Activated naive CD8-positive, alpha-beta T cell treated with anti-CD3 and anti-CD28 coated beads, Interleukin-2, amount 10 ng/mL, durations not matched to agents 7 days and 5 days (primary cell): ENCODE measurements at places on chromosomes 12 and 14.

DNA sequence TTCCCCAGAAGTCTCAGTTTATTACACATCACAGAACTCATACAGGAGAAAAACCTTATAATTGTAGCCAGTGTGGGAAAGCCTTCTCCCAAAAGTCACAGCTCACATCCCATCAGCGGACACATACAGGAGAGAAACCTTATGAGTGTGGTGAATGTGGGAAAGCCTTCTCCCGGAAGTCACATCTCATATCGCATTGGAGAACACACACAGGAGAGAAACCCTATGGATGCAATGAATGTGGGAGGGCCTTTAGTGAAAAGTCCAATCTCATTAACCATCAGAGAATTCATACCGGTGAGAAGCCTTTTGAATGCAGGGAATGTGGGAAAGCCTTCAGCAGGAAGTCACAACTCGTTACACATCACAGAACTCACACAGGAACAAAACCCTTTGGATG lies 20.1 kb downstream of the ZNF84 start:
- H3K4me1 ChIP-seq, result no peaks in the 10 kb centered on the region
- no peak overlapping the region for H3K4me3 ChIP-seq
- no peaks in the 10 kb centered on the region for H3K27me3 ChIP-seq
- H3K27ac ChIP-seq, result no peak overlapping the region

- no peaks in the 10 kb centered on the region for H3K27me3 ChIP-seq
- peaks cover 12% of the 10 kb centered on the region for H3K36me3 ChIP-seq
- no peak overlapping the region for H3K4me3 ChIP-seq
Measured at GRCh38 chr12:120241561-120242274, 23.8 kb downstream of the PXN start.

DNA sequence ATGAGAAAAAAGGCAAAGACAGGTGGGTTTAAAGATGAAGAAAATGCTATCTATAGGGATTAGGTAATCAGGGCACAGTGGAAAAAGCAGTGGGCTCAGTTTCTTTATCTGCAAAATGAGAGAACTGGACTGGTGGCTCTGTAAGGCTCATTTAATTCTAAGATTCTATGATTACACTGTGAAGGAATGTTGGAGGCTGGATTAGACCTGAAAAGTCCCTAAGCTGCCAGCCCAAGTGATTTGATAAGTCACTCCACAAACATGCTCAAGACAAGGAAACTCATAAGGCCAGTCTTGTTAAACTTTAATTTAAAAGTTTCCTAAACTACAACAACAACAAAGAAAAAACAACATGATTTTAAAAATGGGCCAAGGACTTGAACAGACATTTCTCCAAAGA lies 75.1 kb downstream of the DCAF5 start:
- H3K36me3 ChIP-seq, result peaks cover 25% of the 10 kb centered on the region
- H3K4me3 ChIP-seq, result no peak overlapping the region
- DNase-seq, result no peak
- peaks cover 3% of the 10 kb centered on the region for H3K4me1 ChIP-seq
- no peak overlapping the region for H3K27ac ChIP-seq

DNA sequence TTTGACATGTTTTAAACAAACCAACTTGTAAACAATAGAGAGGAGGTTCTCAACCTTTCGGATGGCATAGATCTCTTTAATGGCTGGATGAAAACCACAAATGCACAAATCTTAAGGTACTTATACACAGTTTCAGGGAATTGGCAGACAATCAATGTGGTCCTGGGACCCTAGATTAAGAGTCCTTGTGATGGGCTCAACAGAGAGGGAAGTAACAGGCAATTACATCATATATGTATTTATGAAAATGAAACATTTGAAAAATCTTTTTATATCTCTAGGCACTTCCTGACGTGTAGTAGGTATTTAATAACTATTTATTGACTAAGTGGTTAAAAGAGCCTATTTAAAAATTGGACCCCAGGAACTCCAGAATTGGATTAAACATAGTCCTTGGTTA lies 897 bp downstream of the ACTR10 start:
- peaks cover 14% of the 10 kb centered on the region for H3K4me1 ChIP-seq
- peaks cover 4% of the 10 kb centered on the region for H3K36me3 ChIP-seq
- no peak for DNase-seq

DNA sequence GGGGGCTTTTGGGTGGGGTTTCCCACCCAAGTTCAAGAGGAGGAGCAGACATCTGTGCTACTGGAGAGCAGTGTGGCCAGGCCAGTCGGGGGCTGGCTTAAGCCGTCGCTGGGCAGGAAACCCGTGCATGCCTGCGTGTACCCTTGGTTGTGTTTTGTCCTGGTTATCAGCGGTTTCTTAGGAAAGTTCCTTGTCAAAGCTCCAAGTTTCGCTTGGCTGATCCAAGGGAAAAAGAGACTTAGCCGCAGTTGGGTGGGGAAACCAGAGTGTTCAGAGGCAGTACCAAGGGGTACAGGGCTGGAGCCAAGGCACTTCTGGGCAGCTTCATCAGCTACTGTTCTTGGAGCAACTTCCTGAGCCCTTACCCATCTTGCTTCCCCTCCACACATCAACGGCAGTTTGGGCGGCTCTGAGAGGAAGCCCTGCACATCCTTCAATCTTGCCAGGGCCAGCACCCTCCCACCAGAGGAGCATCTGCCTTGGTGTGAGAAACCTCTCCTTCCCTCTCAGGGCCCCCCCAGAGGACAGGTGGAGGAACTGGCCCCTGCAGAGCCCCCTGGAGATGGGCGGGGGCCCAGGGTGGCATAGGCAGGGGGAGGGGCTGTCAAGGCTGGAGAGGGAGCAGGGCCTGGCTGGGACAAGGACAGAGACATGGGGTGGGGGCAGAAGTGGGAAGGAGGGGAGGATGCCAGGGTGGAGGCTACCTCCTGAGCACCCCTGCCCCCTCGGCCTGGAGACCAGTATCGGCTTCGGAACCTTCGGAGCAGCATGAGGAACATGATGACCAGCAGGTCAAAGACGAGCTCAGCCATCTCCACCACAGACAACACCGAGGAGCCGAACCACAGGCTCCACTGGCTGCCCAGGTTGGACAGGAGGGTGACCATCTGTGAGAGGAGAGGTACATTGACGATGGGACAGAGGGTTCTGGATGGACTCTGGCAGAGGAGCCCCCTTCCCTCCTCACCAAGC lies 5.8 kb upstream of the TNFRSF1A start:
- no peaks in the 10 kb centered on the region for H3K27me3 ChIP-seq
- DNase-seq, result no peak
- H3K4me3 ChIP-seq, result no peak overlapping the region
- no peaks in the 10 kb centered on the region for H3K36me3 ChIP-seq

- no peak overlapping the region for H3K4me3 ChIP-seq
- no peak overlapping the region for H3K27ac ChIP-seq
Measured at GRCh38 chr14:89757313-89757939, 197.1 kb downstream of the EFCAB11 start.

DNA sequence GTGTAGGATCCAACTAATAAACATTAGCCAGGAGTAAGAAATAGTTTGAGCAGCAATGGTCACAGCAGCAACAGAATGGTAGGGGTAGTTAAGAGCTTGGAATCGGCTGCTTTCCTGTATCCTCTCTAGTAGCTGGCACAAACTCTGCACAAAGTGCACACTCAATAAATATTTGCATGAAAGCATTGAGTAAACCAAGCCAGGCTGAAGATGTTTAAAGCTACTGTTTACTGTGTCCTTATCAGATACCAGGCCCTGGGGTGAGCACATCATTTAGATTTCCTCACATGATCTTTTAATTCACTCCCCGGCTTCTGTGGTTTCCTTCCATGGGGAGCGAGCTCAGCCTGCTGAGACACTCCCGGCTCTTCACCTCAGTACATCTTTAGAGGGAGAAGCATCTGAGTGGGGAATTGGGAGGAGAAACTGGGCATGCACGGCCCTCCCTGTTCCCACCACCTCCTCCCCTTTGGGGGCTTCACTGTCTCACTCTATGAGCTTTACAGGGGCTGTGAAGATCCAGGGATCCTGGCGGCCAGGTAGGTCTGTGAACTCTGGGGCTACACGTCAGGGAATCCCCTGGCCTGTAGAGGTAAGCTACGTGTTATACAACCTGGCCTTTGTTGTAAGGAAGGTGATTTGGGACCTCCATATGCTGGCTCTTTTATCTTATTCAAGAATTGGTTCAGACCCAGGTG lies 107.2 kb upstream of the VASH1 start:
- no peak overlapping the region for H3K27ac ChIP-seq
- no peaks in the 10 kb centered on the region for H3K4me1 ChIP-seq
- H3K4me3 ChIP-seq, result no peak overlapping the region
- no peaks in the 10 kb centered on the region for H3K36me3 ChIP-seq
- H3K27me3 ChIP-seq, result peaks cover 4% of the 10 kb centered on the region

GRCh38 chr14:104244221-104245011 lies 106.0 kb downstream of the KIF26A start:
- no peak overlapping the region for H3K4me3 ChIP-seq
- H3K36me3 ChIP-seq, result no peaks in the 10 kb centered on the region
- no peak overlapping the region for H3K27ac ChIP-seq
- DNase-seq, result no peak

GRCh38 chr12:94941440-94941862 lies 62.0 kb downstream of the NDUFA12 start:
- no peak overlapping the region for H3K4me3 ChIP-seq
- peaks cover 40% of the 10 kb centered on the region for H3K4me1 ChIP-seq
- H3K27ac ChIP-seq, result peak overlapping the region; percentile 22
- H3K36me3 ChIP-seq, result peaks cover 24% of the 10 kb centered on the region
- no peak for DNase-seq
- H3K27me3 ChIP-seq, result peaks cover 7% of the 10 kb centered on the region

- H3K4me3 ChIP-seq, result no peak overlapping the region
- no peaks in the 10 kb centered on the region for H3K4me1 ChIP-seq
- no peaks in the 10 kb centered on the region for H3K36me3 ChIP-seq
- no peaks in the 10 kb centered on the region for H3K27me3 ChIP-seq
- no peak for DNase-seq
Measured at GRCh38 chr12:74245458-74245857, 292.2 kb upstream of the ATXN7L3B start.

- DNase-seq, result no peak
- no peak overlapping the region for H3K4me3 ChIP-seq
- H3K27me3 ChIP-seq, result no peaks in the 10 kb centered on the region
Measured at GRCh38 chr12:103886195-103886797, 43.9 kb upstream of the HSP90B1 start.

DNA sequence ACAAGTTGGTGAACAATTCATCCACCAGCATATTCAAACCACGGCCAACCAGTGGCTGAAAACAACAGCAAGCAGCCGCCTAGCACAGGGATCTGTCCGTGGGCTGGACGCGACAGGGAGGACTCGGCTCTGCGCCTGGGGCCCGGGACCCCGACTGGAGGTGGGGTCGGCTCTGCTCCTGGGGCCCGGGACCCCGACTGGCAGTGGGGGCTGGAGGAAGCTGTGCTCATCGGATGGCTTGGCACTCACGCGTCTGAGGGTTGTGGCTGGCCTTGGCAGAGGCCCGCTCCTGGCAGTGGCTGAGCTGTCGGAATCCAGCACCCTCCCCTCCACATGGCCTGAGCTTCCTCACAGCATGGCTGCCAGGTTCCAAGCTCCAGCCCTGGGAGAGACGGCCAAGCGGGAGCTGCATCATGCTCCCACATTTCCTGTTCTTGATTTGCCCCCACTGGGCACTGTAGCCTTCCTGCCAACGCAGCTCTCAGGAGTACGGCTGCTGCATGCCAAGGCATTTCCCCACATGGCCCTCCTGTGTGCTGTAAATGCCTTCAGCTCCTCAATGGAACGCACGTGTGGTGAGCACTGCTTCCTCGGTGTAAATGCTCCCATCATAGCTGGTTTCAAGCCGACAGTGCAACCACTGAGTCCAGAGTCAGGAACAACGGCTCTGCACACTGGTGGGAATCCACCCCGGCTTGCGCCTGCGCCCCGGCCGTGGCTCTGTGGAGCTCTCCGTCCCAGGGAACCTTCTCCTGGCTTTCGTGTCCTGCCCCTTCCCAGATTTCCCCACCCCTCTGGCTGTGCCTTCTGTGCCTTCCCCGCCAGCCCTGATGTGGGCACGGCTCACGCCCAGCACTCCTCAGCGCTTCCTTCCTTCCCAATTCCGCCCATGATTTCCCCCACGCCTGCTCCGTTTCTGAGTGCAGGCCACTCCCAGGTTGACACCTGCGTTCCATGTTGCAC lies 7.3 kb upstream of the GALNT9 start:
- no peak overlapping the region for H3K4me3 ChIP-seq
- no peak overlapping the region for H3K27ac ChIP-seq
- DNase-seq, result no peak
- no peaks in the 10 kb centered on the region for H3K27me3 ChIP-seq
- no peaks in the 10 kb centered on the region for H3K36me3 ChIP-seq
- no peaks in the 10 kb centered on the region for H3K4me1 ChIP-seq

GRCh38 chr12:113271853-113272561 lies 50.7 kb downstream of the TPCN1 start:
- H3K27me3 ChIP-seq, result no peaks in the 10 kb centered on the region
- H3K4me3 ChIP-seq, result no peak overlapping the region
- no peak overlapping the region for H3K27ac ChIP-seq
- peaks cover 2% of the 10 kb centered on the region for H3K4me1 ChIP-seq
- DNase-seq, result no peak
- H3K36me3 ChIP-seq, result peaks cover 11% of the 10 kb centered on the region

GRCh38 chr12:81164827-81165226 lies 86.9 kb downstream of the ACSS3 start:
- DNase-seq, result no peak
- H3K27me3 ChIP-seq, result no peaks in the 10 kb centered on the region
- no peak overlapping the region for H3K27ac ChIP-seq
- no peaks in the 10 kb centered on the region for H3K4me1 ChIP-seq

DNA sequence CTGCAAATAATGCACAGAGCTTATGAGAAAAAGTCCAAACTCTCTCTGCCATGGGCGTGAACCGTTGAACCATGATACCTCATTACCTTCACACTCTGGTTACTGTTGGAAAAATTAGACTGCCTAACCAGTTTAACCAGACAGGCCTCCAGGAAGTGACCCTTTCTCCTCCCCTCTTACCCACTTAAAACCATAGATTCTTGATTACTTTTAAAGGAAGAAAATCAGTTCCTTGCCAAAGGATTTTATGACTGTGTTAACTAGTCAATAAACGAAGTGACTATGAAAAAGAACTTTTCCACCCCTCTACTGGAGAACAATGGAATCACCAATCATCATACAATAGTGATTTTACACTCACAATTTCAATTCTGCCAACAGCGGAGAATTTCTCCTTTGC lies 254.0 kb upstream of the ATP2B1 start:
- no peak overlapping the region for H3K27ac ChIP-seq
- DNase-seq, result no peak
- H3K36me3 ChIP-seq, result no peaks in the 10 kb centered on the region
- peaks cover 2% of the 10 kb centered on the region for H3K4me1 ChIP-seq
- H3K27me3 ChIP-seq, result no peaks in the 10 kb centered on the region

DNA sequence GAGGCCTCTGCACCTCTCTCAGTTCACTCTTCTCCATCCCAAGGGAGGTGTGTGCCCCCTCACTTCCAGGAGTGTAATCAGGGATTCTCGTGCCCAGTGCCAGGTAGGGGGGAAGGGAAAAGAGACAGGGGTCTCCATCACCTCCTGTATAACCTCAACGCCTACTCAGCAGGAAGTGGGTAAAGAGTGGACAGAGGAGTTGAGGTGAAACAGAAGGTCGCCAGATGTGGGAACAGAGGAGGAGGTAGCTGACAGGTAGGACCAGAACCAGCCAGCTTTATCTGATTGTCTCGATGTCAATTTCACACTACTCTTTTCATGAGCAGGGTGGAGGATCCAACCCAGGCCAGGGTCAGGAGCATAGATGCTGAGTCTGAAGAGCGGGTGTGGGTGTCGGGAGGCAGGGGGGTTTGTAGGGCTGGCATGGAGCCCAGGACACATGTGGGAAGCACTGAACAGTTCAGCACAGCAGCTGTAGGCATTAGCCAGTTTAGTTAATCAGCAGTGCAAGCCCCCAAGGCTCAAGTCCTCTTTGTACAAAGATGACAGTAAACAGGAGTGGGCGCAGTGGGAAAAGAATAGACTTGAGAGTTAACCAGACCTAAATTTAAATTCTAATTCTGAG lies 213.5 kb downstream of the PELI2 start:
- DNase-seq, result no peak
- no peaks in the 10 kb centered on the region for H3K36me3 ChIP-seq
- no peak overlapping the region for H3K4me3 ChIP-seq
- no peak overlapping the region for H3K27ac ChIP-seq
- peaks cover 6% of the 10 kb centered on the region for H3K4me1 ChIP-seq
